AG04450 (cell line): ENCODE measurements at places on chromosomes 6 and 20.

DNA sequence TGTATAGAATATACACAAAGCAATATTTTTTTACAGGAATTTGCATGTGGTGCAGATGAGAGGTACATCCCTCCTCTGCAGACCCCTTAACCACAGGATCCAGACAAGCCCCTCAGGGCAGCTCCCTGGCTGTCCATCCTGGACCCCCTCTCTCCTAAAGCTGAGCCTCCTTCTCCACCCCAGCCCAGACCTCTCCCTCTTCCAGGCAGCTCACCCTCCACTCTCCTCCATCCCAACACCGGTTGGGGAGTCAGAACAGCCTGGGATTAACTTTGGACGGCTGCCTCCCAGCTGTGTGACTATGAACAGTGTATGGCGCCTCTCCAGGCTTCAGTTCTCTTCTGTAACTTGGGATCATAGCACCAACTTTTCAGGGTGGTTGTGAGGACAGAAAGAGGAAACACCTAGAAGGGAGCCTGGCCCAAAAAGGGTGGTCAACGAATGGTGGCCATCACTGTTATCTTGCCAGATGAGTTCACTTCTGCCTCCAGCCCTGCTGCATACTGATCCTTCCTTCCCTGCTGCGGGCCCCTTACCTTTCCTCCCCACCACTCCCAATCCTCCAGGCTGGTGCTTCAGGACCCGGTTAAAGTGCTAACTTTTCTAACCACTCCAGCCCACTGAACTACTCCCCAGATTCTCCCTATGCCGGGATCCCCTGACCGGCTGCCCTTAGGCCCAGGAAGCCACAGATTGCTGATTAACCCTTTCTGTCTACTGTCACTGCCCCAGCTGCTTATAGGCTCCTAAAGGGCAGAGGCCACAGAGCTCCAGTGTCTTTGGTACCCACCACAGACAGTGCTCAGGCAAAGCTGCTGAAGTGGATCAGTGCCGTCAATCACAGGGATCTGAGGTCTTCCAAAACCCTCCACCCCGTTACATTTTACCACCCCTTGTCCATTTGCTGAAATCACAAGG lies 55.9 kb downstream of the GPR6 start:
- DNase-seq: no peak

- no peak for DNase-seq
Observed at GRCh38 chr20:52760791-52761190, 211.4 kb upstream of the TSHZ2 start.

DNA sequence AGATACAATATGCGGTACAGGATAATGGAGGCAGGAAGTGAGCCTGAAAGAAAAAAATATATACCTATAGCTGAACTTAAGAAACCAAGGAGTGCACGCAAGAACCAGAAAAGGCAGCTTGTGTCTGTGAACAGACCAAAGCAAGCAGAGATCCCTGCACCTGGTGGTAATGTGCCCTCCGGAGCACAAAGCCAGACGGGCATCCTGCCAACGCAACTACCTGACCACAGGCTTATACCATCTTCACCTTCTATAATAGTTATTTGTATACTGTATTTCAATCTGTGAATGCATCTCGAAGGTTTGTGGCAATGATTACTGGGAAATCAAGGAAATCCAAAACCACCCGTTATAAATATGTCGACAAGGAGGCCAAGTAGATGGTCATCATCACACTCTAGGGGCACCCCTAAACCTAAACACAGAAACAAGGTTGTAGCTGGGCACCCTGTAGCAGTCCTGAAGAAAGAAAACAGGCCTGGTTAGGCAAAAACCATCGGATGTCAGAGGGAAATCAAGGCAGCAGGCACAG lies 801 bp downstream of the FBXL4 start:
- no peak for DNase-seq

GRCh38 chr20:48541581-48542071 lies 286.2 kb downstream of the PREX1 start:
- no peak for DNase-seq

DNA sequence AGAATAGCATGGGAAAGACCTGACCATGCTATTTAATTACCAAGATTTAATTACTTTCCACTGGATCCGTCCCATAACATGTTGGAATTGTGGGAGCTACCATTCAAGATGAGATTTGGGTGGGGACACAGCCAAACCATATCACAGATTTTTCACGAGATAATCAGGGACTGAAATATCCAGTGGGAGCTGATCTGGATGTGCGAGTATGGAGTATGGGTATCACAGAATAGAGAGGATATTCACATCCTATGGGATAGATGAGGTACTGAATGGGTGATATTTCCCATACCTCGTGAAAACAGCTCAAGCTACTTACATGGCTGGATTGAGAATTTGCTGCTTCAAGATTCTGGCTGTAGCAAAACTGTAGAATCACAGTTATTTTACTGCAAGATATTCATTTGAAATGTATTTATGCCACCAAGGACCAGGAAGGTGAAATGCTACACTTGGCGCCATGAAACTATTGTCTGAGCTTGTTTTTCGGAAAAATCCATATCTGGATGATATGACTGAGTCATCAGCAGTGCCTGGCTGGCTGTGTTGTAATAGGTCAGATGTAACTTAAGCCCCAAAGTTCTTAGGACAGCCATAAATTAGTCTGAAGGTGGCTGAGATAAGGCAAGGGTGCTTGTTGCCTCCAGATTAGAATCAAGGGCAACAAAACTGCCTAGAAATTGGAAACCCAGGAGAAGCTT lies 29.8 kb downstream of the KCNS1 start:
- DNase-seq: no peak

- DNase-seq: no peak
Observed at GRCh38 chr6:84050408-84050807, 16.8 kb downstream of the MRAP2 start.
